ENCODE measurements at places on chromosomes 4 and X.

DNA sequence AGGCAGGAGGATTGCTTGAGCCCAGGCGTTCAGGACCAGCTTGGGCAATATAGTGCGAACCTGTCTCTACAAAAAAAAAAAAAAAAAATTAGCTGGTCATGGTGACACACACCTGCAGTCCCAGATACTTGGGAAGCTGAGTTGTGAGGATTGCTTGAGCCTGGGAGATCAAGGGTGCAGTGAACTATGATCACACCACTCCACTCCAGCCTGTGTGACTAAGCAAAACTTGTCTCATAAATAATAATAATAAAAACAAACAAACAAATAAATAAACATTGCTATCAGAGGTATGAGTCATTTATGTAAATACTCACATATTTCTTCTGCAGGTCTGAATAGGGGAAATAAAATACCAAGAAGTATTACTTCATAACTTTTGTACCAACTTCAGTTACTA, 1372.7 kb upstream of the AGA start:
- DNase-seq: no peak

GRCh38 chr4:45004847-45005565, 278.6 kb upstream of the GNPDA2 start:
- DNase-seq: no peak

DNA sequence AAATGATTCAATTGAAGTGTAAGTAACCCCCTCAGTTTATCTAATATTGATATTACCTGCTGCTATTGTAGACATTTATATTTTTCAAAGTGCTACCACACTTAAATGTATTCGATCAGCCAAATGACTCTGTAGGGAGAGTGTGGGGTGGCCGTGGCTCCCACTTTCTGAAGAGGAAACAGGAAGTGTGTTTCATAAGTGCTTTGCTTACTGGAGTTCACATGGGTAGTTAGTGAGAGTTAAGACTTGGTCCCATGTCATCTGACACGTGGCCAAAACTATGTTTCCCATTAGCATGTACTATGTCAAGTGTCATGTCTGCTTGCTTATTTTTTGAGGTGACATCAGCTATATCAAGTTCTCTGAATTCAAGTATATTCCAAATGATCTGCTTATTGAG, 308.1 kb upstream of the GATB start:
- no peak for DNase-seq

- no peak for DNase-seq
Observed at GRCh38 chr4:92334716-92335350, 31.1 kb downstream of the GRID2 start.

DNA sequence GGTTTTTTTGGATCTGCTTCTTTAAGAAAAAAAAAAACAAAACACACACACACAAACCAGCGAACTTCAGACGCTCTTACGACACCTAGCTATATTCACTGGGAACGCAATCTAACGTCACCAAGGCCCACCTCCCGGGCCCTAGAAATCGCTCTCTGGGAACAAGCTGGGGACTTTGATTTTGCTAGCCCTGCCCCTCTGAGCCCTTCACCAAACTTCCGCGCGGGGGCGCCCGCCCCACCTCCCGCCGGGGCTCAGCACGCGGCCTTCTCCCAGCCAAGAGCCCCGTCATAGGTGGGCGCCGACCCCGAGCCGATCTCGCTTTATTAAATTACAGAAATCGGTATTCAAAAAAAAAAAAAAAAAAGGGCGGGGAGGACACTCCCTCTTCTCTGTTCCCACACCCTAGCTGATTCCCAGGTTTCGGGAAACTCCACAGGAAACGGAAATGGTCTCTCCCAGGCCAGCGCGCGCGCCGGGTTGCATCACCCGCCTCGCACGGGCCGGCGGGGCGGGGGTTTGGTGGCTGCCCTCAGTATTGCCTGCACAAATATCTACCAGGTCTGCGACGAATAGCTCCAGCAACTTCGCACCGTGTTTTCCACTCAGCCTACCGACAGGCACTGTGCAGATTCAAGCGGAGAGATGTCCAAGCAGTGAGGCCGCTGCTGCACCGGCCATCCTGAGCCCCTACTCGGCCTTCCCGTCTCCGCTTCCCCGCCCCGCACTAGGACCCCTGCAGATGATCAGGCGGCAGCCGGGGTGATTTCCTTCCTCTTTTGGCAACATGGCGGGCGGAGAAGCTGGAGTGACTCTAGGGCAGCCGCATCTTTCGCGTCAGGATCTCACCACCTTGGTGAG, at the start of gene EIF2S3:
TSS of gene EIF2S3 (plus strand) at position 775 of the 861 bp plus-strand sequence. CDS start at position 788, 13 bp downstream.
- peak; percentile 85 for DNase-seq

- no peak for DNase-seq
Observed at GRCh38 chrX:68273887-68274286, 159.4 kb downstream of the OPHN1 start.

DNA sequence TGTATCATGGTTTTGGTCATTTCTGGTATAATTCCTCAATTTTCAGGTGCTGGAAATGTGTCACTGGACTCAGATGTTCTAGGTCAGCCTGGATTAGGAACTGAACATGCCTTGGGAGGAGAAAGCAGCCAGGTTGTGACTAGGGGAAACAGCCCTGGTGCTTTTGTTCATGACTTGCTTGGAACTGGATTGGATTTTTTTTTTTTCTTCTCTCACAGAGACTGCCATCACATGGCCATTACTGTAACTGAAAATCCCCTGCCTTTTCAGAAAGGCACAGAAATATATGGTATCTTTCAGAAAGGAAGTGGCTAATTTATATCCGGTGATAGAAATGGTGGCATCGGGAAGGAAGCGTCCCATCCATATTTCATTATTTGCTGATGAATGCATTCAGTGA, 34.6 kb downstream of the SEPTIN11 start:
- peak; percentile 29 for DNase-seq

DNA sequence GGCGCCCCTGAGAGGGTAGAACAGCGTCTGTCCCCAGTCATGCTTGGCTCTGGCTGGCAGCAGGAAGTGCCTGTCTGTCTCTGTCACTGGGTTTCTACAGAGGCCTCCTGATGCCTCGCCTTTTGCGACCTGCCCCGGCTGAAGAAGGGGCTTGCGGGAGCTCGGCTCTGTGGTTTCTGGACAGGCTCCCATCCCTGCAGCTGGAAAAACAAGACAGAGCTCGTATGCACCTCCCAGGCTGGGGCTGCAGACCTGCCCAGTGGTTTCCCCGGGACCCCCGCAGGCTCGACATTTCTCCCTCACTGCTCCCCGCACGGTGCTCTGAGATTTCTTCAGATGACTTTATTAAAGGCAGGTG, 57.0 kb upstream of the SORCS2 start:
- DNase-seq: no peak

DNA sequence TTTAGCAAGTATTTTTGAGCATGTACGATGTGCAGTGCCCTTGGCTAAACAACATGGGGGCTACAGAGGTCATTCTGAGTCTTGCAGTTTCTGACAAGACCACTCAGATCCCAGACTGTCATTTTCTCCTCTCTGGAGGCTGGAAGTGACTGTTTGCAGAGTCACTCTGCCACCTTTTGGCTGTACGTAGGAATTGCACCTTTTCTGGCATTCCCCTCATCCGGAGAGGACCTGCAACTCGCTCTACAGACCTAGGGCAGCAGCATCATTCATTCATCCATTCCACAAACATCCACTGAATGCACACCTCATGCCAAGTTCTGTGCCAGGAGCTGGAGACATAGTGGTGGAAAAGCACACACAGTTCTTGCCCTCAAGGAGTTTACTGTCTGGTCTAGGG, 160.4 kb upstream of the GPR101 start:
- DNase-seq: peak; percentile 6

- no peak for DNase-seq
Observed at GRCh38 chr4:176800891-176801534, 8.3 kb upstream of the VEGFC start.

- no peak for DNase-seq
Observed at GRCh38 chrX:107712231-107713202, 63.1 kb downstream of the TSC22D3 start.
